Fibroblast of lung (primary cell): ENCODE measurements at places on chromosomes 4 and X. TPM values are rescaled to one million over a fixed set of nuclear protein-coding genes. Genes with fewer than 3 reads are reported as not detected.

Gene PNMA5
- total RNA-seq, result not detected in 2 replicates

Gene ZDHHC15
- total RNA-seq, result 0.17 and 0.77 TPM in 2 replicates

Gene POLN
- 4.9 and 5.6 TPM in 2 replicates for total RNA-seq

Gene MAGEB1
- not detected in 2 replicates for total RNA-seq

Gene NPY2R
- not detected in 2 replicates for total RNA-seq

Gene MUC7
- not detected in 2 replicates for total RNA-seq

Gene SMIM31
- total RNA-seq, result not detected in 2 replicates

Gene FRMD7
- under 0.01 and 0.26 TPM in 2 replicates for total RNA-seq

Gene CT47B1
- not detected in 2 replicates for total RNA-seq
